ENCODE measurements at places on chromosomes 12 and 14. TPM values are rescaled to one million over a fixed set of nuclear protein-coding genes. Genes with fewer than 3 reads are reported as not detected.

YAF2 gene
- total RNA-seq: 82.0 TPM

LRRK2 gene
- total RNA-seq: 12.9 TPM

DNA sequence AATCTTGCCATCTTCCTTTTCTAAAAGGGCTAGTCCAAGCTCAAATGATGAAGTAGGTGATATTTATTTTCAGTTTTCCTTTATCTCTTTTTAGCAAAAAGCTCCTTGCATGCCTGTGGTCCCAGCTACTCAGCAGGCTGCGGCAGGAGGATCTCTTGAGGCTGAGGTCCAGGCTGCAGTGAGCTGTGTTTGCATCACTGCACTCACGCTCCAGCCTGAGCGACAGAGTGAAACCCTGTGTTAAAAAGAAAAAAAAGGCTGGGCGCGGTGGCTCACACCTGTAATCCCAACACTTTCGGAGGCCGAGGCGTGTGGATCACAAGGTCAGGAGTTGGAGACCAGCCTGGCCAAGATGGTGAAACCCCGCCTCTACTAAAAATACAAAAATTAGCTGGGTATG lies 5.0 kb downstream of the TMEM116 start:
- DNase-seq: no peak

DNA sequence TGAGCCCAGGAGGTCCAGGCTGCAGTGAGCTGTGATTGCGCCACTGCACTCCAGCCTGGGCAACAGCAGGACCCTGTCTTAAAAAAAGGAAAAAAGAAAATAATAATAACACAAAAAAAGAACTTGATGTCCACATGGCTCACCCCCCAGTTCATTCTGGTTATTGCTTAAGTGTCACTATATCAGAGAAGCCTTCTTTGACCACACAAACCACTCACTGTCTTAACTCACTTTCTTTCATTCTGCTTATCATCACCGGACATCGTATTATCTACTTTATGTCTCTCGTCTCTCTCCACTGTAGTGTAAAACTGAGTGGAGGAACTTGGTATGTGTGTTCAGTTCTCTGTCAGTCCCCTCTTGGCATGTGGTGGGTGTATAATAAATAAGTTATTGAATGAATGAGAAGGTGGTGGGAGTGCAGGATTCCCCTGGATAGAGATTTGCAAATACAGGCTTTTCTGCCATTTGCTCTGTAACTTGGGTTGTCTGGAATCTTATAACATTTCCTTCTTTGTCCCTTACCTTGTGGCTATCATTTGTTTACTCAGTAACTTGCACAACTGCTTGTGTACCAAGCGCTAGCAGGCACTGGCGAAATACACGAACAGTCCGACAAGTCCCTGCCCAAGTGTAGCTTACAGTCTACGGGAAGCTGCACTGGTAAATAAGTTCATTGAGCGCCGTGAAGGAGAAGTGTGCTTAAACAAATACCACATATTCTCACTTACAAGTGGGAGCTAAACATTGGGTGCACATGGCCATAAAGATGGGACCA lies 86.6 kb upstream of the TRAF3 start:
- DNase-seq: no peak

- DNase-seq: peak; percentile 67
Measured at GRCh38 chr14:94355191-94355794, 32.2 kb upstream of the SERPINA6 start.

- peak; percentile 78 for DNase-seq
Measured at GRCh38 chr12:6327229-6328041, 14.4 kb downstream of the TNFRSF1A start.

DNA sequence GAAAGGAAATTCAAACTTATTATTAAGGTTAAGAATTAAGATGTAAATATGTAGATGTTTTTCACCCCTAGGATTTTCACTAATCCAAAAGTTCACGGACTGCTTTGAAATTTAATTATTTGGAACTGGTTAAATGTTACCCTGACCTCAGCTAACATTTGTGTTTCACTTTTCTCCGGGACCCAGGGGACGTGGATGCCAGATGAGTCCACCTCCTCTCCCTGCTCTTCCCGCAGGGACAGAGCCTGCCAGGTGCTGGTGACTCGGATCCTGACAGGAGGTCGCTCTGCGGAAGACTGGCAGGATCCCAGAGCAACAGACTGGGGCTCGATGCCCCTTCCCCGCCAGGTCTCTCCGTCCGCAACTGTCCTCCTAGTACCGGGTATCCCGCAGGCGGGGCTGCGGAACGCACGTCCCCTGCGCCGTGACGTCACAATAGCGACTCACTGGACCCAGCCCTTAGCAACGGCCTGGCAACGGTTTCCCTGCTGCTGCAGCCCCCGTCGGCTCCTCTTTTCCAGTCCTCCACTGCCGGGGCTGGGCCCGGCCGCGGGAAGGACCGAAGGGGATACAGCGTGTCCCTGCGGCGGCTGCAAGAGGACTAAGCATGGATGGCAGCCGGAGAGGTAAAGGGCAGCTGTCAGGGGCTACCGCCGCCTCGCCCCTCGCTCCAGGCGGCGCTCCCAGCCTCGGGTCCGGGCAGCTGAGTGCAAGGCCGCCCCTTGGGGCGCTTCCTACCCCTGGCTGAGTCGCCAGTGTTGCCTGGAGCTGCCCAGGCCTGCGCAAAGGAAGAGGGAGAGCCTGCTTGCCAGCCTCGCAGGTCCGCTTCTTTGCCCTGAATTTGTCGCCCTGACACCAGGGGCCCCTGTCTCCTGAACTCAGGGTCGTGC lies at the start of gene SPATA7:
Gene SPATA7, plus strand, starts transcription at position 446 of the 890 bp plus-strand sequence. Its CDS starts 162 bp downstream, at position 608.
- DNase-seq: peak; percentile 97

DNA sequence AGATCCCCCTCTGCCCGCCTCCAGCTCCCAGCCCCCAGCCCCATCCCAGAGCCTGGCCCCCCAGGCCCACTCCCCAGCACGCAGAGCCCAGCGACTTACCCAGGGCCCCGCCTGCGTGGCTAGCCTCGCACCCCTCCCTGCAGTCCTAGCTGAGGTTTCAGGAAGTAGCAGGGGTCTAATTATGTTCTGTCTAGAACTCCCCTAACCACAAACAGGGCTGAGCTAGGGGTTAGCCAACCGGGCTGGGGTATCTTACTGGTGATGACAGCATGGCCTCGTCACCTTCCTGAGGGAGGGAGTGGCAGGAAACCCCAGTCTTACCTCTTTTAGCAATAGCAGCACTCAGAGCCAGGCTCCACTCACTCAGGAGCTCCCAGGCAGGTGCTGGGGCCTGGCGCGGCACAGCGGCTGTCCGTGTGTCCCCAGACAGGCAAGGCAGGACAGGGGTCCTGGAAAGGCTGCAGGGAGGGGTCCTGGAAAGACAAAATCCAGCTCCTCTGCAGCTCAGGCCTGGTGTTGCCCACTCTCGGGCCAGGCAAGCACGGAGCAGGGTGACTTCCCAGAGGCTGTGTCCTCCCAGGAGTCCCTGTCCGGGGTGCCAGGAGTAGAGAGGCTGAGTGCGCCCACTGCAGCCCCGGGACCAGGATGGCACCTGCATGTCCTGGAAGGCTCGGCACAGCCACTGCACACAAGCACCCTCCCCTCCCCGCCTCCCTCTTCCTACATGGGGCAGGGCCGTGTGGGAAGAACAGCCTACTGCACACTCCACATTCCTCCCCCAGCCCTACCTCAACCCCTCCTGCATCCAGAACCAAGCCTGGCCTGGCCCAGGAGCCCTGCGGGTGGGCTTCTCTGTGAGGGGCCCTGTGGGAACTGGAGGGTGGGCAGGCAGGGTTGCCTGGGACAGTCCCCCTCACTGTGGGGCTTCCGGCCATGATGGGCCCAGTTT lies at the start of gene GPR132:
Gene GPR132, minus strand, starts transcription at position 151 of the 949 bp plus-strand sequence. CDS start 10,010 bp downstream, outside the sequence.
- peak; percentile 71 for DNase-seq

CRACR2A gene
- 15.5 TPM for total RNA-seq

NANOG gene
- not detected for total RNA-seq
